Muscle of leg (tissue), 16 donors: ENCODE measurements at places on chromosomes 2 and 18. TPM values are rescaled to one million over a fixed set of nuclear protein-coding genes. Genes with fewer than 3 reads are reported as not detected.

Gene CD8B
- polyA plus RNA-seq: 0.84 TPM

Gene LAMA3
- 3.6 TPM for polyA plus RNA-seq

Gene PARD6G
- polyA plus RNA-seq: 6.7 TPM

Gene DSG1
- 0.04 TPM for polyA plus RNA-seq

Gene ESPNL
- polyA plus RNA-seq: 1.1 TPM
